GM23248 (cell line): ENCODE measurements at places on chromosomes 7 and 10. TPM values are rescaled to one million over a fixed set of nuclear protein-coding genes. Genes with fewer than 3 reads are reported as not detected.
A peak's percentile ranks its signal among the peaks of the same experiment; 100 is the strongest.

Gene MEOX2
- total RNA-seq: not detected in 2 replicates

Gene CBLL1
- total RNA-seq: 11.9 and 47.2 TPM in 2 replicates

DNA sequence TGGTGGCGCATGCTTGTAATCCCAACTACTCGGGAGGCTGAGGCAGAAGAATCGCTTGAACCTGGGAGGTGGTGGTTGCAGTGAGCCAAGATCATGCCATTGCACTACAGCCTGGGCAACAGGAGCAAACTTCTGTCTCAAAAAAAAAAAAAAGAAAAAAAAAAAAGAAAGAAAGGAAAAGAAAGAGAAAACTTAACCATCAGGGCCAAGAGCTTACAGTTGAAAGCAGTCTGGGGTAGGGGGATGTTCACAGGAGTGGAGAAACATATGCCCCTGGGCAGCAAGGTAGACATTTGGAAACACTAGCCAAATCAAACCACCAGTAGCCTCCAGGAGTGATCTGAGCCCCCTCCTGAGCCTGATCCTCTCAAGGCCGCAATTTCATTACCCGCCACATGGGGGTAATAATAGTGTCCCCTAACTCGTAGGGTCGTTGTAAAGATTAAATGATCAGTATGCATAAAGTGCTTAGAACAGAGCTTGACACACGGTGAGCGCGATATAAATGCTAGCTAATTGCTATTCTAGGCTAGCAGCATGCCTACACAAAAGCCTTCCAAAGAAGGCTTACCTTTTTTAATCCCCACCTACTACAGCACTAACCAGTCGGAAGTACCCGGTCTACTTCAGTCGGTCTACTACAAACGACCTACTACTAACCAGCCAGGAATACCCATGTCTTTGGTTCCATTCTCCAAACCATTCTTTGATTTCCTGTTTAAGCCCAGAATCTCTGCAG is 274.3 kb upstream of the NEBL start:
- H3K4me1 ChIP-seq: no peaks in the 10 kb centered on the region
- no peak overlapping the region for H3K27ac ChIP-seq
- no peaks in the 10 kb centered on the region for H3K36me3 ChIP-seq
- H3K4me3 ChIP-seq: no peak overlapping the region
- peaks cover 33% of the 10 kb centered on the region for H3K27me3 ChIP-seq

DNA sequence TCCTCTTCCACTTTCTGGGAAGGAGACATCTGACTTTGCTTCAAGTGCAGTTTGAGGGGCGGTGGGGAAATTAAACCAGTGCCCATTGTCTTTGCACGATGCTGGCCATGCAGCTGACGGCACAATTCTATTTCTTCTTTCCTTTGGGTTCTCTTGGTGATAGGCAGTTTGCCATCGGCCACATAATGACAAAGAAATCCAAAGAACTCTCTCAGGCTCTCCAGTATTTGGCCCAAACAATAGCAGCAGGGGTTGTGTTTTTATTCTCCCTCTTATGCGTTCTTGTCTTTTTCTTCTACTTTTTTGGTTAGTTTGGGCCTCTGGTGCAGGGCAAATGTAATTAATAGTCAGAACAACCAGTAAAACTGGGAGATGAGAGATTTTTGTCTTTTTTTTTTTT is 147.0 kb downstream of the EMX2 start:
- H3K36me3 ChIP-seq: no peaks in the 10 kb centered on the region
- H3K4me1 ChIP-seq: peaks cover 4% of the 10 kb centered on the region
- no peak overlapping the region for H3K4me3 ChIP-seq

Gene AKR1D1
- total RNA-seq: not detected in 2 replicates

GRCh38 chr10:125797994-125798662 is 22.5 kb upstream of the MMP21 start:
- H3K4me3 ChIP-seq: no peak overlapping the region
- no peaks in the 10 kb centered on the region for H3K36me3 ChIP-seq
- no peak overlapping the region for H3K27ac ChIP-seq
- no peak for DNase-seq

Gene HECW1
- total RNA-seq: 4.8 and 8.7 TPM in 2 replicates

DNA sequence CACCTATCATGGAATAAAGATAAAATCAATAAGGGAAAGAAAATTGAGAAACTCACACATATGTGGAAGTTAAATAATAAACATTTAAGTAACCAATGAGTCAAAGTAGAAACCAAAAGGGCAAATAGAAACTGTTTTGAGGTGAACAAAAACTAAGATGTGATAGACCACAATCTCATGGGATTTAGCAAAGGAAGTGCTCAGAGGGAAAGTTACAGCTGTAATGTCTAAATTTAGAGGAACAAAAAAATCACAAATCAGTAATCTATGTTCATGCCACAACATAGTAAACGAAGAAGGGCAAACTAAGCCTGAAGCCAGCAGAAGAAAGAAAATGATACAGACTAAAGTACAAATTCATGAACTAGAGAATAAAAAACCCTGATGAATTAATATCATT is 16.3 kb downstream of the CYP3A4 start:
- H3K27ac ChIP-seq: no peak overlapping the region
- no peak overlapping the region for H3K4me3 ChIP-seq
- peaks cover 7% of the 10 kb centered on the region for H3K4me1 ChIP-seq
- no peak for DNase-seq

GRCh38 chr10:23406409-23406808 is 32.5 kb upstream of the OTUD1 start:
- H3K36me3 ChIP-seq: no peaks in the 10 kb centered on the region
- no peaks in the 10 kb centered on the region for H3K27me3 ChIP-seq
- DNase-seq: no peak
- no peak overlapping the region for H3K4me3 ChIP-seq
- H3K4me1 ChIP-seq: peaks cover 11% of the 10 kb centered on the region
- no peak overlapping the region for H3K27ac ChIP-seq

GRCh38 chr10:128694168-128694850 is 568.1 kb upstream of the MKI67 start:
- no peaks in the 10 kb centered on the region for H3K4me1 ChIP-seq
- no peak overlapping the region for H3K27ac ChIP-seq
- H3K36me3 ChIP-seq: no peaks in the 10 kb centered on the region
- no peaks in the 10 kb centered on the region for H3K27me3 ChIP-seq
- no peak overlapping the region for H3K4me3 ChIP-seq
- no peak for DNase-seq

Gene DOCK4
- 3.7 and 5.0 TPM in 2 replicates for total RNA-seq

DNA sequence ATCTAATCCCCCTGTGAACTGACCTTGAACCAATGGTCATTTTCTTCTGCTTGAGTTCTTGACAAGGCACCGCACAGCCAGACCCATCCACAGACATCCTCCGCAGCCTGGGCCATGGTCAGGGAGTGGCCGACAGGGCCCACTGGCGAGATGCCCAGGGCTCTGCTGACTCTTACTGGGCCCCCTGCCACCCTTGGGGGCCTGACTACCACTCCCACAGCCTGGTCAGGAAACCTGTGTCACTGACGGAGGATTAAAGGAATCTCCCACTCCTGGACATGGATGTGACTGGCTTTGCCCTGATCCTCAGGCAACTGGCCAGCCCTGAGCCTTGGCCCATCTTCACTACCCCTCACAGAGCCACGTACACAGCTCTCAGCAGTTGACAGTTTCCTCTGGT is 50.4 kb upstream of the ENO4 start:
- DNase-seq: no peak
- H3K36me3 ChIP-seq: no peaks in the 10 kb centered on the region
- no peaks in the 10 kb centered on the region for H3K4me1 ChIP-seq
- H3K27ac ChIP-seq: no peak overlapping the region
- peaks cover 9% of the 10 kb centered on the region; the same call in 1 of the 2 replicates for H3K27me3 ChIP-seq

DNA sequence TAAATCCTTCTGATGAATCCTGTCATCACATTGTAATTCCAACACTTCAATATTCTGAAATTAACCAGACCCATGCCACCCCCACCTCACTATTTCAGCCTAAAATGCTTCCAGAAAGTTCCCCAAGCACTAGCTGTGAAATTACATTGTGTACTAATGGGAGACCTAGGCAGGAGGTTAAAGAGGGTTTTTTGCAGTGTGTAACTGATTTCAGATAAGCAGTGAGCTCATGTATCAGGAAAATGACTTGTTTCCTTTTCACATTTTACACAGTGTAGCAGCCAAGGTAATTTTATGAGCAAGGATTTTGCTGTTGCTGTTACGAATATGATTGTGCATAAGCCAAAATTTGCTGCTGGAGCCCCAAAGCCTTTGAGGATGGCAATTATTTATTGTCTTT is 129.0 kb downstream of the INHBA start:
- H3K27me3 ChIP-seq: no peaks in the 10 kb centered on the region
- H3K4me3 ChIP-seq: no peak overlapping the region
- H3K36me3 ChIP-seq: no peaks in the 10 kb centered on the region
- H3K4me1 ChIP-seq: peaks cover 16% of the 10 kb centered on the region
- DNase-seq: no peak

- no peak overlapping the region for H3K4me3 ChIP-seq
- no peaks in the 10 kb centered on the region for H3K36me3 ChIP-seq
- H3K27me3 ChIP-seq: no peaks in the 10 kb centered on the region
Measured at GRCh38 chr7:137025469-137026175, 157.2 kb downstream of the CHRM2 start.

Gene TRIM50
- not detected in 2 replicates for total RNA-seq

DNA sequence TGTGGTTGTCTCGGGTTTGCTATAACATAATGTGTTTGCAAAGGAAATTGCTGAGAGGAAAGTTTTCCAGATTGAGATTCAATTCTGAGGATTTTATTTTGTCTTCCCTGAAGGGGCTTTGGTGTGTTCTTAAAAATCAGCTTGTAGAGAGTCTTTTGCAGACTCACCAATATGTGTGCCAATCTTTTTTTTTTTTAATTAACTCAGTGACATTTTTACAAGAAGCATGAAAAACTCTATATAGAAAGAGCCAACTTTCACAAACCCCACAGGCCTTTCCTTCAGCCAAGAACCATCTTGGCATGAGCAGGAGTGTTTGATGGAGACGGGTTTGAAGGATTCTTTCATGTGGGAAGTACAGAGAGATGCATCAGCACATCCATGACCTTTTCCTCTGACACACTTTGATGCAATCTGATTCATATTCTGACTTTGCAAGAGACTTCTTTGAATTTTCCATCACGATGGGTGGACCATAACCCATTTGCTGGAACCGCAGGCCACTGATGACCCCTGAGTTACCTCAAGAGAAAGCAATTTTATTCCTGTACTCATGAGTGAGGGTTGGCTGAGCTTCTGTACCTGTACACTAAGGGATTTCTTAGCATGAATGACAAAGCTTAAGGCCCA is 892.6 kb downstream of the XPNPEP1 start:
- H3K27ac ChIP-seq: no peak overlapping the region
- peak; percentile 3 for DNase-seq
- H3K4me1 ChIP-seq: no peaks in the 10 kb centered on the region
- no peaks in the 10 kb centered on the region for H3K36me3 ChIP-seq
- H3K4me3 ChIP-seq: no peak overlapping the region

- no peaks in the 10 kb centered on the region for H3K4me1 ChIP-seq
- no peak overlapping the region for H3K27ac ChIP-seq
- DNase-seq: peak; percentile 52
- H3K27me3 ChIP-seq: no peaks in the 10 kb centered on the region
Measured at GRCh38 chr7:17640730-17641377, 299.4 kb downstream of the SNX13 start.

- no peak overlapping the region for H3K4me3 ChIP-seq
- no peak for DNase-seq
- H3K27me3 ChIP-seq: no peaks in the 10 kb centered on the region
- H3K27ac ChIP-seq: no peak overlapping the region
Measured at GRCh38 chr7:15554081-15554480, 7.7 kb downstream of the AGMO start.

DNA sequence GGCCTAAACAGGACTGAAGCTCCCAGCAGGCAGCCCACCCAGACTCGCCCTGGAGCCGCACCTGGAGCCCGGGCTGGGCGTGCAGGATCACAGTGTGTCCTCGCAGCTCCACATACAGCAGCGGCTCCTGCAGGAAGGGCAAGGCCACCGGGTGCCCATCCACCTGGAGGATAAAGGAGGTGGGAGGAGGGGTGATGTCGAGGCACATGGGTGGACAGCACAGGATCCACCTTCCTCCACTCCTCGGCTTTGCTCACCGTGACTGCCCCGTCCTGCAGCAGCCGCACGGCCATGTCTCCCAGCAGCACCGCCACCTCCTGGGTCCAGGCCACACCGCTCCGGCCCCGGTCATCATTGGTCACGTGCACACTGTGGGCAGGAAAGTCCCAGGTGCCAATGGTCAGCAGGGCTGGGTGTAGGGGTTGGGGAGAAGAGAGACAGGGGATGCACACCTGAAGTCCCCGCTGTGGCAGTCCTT is 16.8 kb downstream of the ATP6V1F start:
- no peak for DNase-seq
- no peaks in the 10 kb centered on the region for H3K36me3 ChIP-seq
- no peaks in the 10 kb centered on the region for H3K27me3 ChIP-seq
- H3K27ac ChIP-seq: no peak overlapping the region

Gene HABP2
- not detected in 2 replicates for total RNA-seq

Gene CTAGE6
- total RNA-seq: 0.22 TPM in 1 of 2 replicates, not detected in the other

Gene KIAA1217
- 4.7 and 5.4 TPM in 2 replicates for total RNA-seq

DNA sequence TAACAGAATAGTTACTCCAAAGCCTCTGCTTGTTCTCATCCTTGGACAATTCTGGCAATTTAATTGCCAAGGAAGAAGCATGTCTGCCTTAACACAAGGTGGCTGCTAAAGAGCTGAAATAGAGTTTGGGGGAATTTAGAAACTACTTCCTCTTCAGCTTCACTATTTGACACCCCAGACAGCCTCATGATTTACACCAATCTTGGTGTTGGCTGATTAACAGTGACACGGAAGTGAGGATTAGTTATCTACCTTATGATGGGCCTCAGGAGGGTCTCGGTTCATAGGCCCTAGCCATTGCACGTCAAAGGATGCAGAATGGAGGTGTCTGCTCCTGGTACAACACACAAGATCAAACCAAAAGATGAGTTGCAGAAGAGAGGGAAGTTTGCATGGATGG is 102.4 kb downstream of the RELN start:
- no peaks in the 10 kb centered on the region for H3K27me3 ChIP-seq
- no peak overlapping the region for H3K27ac ChIP-seq
- no peak for DNase-seq
- no peaks in the 10 kb centered on the region for H3K4me1 ChIP-seq

DNA sequence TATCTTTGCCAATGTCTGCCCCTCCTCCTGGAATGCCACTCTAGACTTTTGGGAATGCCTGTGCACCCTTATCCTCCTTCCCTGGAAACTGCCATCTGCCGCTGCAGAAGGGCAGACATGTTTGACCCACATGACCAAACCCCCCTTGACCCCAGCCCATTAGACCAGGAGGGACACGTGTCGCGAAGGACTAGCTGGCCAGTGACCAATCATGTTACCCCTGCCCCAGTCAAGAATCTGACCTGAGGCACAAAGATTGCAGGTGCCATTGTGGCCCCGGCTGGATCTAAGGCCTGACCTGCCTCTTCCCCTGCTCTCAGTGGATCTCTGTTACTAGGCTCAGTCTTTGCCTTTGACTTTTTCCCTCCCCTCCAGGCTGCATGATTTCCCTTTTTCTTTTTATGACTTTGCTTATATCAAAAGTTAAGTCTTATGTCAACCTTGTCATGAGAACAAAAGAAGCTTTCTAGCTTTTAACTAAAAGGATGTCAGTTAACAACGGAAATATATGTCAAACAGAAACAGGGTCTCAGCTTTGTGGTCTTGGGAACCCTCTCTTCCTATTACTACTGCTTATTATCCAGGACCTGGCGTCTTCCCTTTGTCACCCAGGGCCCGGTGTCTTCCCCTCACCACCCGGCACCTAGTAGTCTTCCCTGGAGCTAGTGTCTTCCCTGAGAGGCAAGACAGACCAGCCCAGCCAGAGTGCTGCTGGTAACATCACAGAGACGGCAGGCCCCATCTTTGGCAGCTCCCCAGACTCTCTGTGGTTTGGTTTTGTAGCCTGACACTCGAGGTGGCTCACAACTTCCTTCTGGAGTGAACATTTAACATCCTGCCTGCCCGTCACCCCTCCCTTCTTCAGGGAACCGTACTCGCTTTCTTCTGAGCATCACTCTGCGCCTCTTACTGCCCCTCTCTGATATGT is 24.4 kb upstream of the PPIF start:
- no peak overlapping the region for H3K4me3 ChIP-seq
- no peaks in the 10 kb centered on the region for H3K36me3 ChIP-seq
- H3K27ac ChIP-seq: peak overlapping the region; percentile 93
- DNase-seq: peak; percentile 90
- peaks cover 52% of the 10 kb centered on the region for H3K4me1 ChIP-seq

Gene SFTPA1
- not detected in 2 replicates for total RNA-seq
